Daoy (cell line): ENCODE measurements at places on chromosomes 7 and 10.

GRCh38 chr7:3551536-3551935 is 250.5 kb downstream of the SDK1 start:
- no peak for DNase-seq

GRCh38 chr7:141956084-141956483 is 9.3 kb upstream of the CLEC5A start:
- DNase-seq = no peak

- no peak for DNase-seq
Observed at GRCh38 chr7:68840991-68841390, 757.3 kb upstream of the AUTS2 start.

GRCh38 chr10:48587101-48587500 is 17.8 kb downstream of the ARHGAP22 start:
- no peak for DNase-seq

GRCh38 chr10:75499556-75500160 is 68.2 kb downstream of the LRMDA start:
- DNase-seq = no peak

DNA sequence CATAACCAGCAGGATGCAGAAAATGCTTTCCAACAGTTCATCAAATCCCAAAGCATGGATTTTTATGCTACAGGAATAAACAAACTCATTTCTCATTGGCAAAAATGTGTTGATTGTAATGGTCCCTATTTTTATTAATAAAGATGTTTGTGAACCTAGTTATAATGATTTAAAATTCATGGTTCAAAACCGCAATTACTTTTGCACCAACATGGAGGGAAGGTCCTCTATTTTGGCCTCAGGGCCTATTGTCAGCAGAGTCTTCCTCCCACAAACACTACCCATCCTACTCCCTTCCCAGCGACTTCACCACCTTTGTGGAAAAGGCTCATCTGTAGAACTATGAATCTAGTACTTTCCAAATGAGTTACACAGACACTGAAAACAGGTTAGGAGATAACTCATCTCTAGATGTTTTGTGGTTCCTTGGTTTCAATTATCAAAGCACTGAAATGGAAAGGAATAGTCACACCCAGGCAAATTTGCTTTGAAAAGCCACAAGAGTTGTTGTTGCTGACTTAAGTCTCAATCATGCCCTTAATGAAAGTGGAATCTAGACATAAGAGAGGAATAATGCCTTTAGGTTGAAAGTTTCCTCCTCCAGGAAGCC is 59.4 kb upstream of the FRMD4A start:
- DNase-seq = no peak

DNA sequence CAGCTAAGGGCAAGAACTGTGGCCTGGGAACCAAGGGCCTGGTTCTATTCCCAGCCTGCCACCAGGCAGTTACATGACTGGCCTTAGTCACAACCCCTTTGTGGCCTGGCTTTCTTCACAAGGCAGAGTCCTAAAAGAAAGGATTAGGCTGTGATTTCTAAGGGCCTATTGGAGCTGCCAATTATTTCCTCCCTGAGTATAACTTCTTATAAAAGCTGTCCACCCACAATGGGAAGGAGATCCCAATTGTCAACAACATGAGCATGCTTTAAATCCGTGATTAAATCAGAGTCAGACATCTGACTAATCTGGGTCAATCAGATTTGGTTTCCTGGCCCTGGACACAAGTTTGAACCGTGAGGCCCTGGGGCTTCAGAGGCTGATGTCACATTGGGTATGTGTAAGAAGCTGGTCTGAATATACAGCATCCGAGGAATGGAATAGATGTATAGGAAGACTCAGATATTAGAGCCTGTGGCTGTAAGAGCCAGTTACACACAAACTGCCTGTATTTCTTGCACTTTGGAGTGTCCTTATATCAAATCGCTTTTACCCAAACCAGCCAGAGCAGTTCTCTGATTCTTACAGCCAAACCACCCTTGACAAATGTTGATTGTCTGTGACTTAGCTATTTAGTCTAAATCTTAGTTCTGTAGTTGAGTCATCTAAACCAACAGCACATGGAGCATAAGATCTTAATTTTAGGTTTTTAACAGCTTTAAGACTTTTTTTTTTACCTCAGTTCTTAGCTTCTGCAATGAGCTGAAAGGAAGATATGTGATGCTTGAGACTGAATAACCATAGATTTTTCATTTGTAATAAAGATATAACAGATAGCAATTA is 61.3 kb downstream of the ABCB4 start:
- peak; percentile 63 for DNase-seq

- no peak for DNase-seq
Observed at GRCh38 chr10:129102906-129103693, 363.9 kb upstream of the MGMT start.

GRCh38 chr7:132226046-132226956 is 350.0 kb downstream of the PLXNA4 start:
- DNase-seq = no peak

GRCh38 chr7:38685851-38686250 is 54.7 kb upstream of the AMPH start:
- DNase-seq = no peak

DNA sequence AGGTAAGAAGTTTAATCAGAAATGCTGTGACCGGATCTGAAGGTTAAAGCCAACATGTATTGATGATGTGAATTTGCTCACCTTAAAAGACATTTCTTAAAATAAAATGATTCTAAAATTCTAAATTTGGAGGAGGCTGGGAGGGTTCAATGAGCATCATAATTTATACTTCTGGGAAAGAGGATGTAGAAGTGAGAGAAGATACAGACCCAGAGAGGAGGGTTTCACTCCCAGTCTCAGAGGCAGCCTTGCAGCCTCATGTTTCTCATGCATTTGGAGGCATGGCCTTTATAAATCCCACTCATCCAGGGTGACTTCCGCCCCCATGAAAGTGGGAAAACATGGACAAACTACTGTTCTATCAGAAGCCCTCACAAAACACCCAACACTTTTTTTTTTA is 305.6 kb upstream of the PITRM1 start:
- no peak for DNase-seq

- DNase-seq = peak; percentile 61
Observed at GRCh38 chr10:113534423-113534822, 18.4 kb upstream of the HABP2 start.
